Glutamatergic neuron (in vitro differentiated cells): ENCODE measurements at places on chromosomes 2 and 18.

DNA sequence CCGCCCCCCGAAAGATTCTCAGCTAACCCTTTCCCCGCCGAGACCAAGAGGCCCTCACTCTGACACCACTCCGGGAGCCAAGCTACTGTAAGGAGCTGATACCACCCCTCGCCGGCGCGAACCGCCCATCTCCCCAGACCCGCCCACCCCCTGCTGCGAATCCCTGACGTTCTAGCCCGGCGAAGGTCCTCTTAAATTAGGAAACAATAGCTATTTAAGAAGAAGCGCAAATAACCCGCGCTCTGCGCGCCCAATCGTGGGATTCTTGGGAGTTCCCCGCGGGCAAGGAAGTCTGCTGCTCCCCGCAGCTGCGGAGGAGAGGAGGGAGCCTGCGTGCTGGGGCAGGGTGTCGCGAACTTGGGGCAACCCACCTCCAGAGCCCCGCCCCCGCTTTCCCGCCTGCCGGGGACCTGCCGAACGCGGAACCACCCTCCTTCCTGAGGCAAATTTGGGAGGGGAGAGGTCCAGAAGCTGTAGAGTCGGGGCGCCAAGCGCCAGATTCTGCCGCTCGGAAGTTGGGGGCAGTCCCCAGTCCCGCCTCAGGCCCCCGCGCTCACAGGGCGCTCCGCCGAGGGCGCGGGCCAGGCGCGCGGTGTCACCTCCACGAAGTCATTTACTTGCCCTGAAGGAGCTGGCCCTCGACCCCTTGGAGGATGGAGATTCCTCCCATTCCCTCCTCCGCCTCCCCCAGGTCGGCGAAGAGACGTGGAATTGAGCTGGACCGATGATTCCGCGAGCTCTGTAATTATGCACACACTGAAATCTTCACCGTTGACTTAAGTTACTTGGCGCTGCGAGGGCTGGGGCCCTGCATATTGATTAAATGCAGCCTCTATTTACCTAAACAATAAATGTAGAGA, 8.4 kb upstream of the SP9 start:
- DNase-seq: no peak

DNA sequence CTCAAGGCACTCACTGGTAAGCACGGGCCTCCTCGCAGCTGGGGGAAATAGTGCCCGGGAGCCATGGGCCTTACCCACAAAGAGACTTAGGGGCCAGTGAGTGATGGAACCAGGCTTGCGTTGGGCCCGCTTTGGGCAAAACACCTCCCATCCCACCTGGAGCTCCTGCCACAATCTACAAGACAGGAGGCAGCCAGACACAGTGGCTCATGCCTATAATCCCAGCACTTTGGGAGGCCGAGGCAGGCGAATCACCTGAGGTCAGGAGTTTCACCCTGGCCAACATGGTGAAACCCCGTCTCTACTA, 88.2 kb downstream of the TFCP2L1 start:
- DNase-seq: no peak

GRCh38 chr2:17791121-17791816, 25.0 kb upstream of the MSGN1 start:
- no peak for DNase-seq

DNA sequence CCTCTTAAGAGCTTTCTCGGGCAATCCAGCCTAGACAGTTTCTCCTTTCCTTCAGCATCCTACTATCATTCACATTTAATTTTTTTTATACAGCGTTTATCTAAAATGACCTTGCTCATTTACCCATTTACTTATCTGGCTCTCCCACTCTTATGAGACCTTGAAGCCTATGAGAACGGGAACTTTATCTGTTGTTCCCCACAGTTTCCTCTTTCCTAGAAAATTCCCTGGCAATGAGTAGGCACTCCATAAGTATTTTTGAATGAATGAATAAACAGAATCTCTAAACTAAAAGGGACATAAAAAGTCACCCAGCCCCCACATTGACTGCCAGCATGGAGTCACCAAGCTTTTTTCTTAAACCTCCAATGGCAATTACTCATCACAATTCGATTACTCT, 353.2 kb downstream of the METTL4 start:
- DNase-seq: no peak

GRCh38 chr2:46170611-46171350, 126.4 kb upstream of the EPAS1 start:
- no peak for DNase-seq
